ENCODE measurements at places on chromosomes 6 and 20. TPM values are rescaled to one million over a fixed set of nuclear protein-coding genes. Genes with fewer than 3 reads are reported as not detected.

Gene FGD2
- 1.9 TPM for polyA plus RNA-seq

Gene KIAA1755
- not detected for polyA plus RNA-seq

Gene MOXD1
- not detected for polyA plus RNA-seq

Gene PSMB9
- 822 TPM for polyA plus RNA-seq

Gene MEI4
- not detected for polyA plus RNA-seq

Gene FOXQ1
- polyA plus RNA-seq: not detected

Gene ZC3H12D
- not detected for polyA plus RNA-seq

Gene TFAP2C
- not detected for polyA plus RNA-seq

Gene SLC17A3
- polyA plus RNA-seq: not detected

Gene RPN2
- 238 TPM for polyA plus RNA-seq

Gene FNDC11
- polyA plus RNA-seq: not detected

Gene BMP7
- polyA plus RNA-seq: not detected

Gene HLA-DPB1
- 353 TPM for polyA plus RNA-seq

Gene LY86
- polyA plus RNA-seq: 26.3 TPM

Gene SCRT2
- not detected for polyA plus RNA-seq

Gene IPCEF1
- polyA plus RNA-seq: 54.3 TPM

Gene RPS6KA2
- 3.4 TPM for polyA plus RNA-seq

Gene HINT3
- 3.7 TPM for polyA plus RNA-seq

Gene MAN1A1
- polyA plus RNA-seq: 64.9 TPM

Gene CALHM6
- polyA plus RNA-seq: 107 TPM

Gene PLCB4
- not detected for polyA plus RNA-seq

Gene PAK5
- polyA plus RNA-seq: not detected

Gene SLC24A3
- polyA plus RNA-seq: not detected

Gene SOBP
- not detected for polyA plus RNA-seq

Gene OR2H2
- not detected for polyA plus RNA-seq

Gene NKX2-2
- not detected for polyA plus RNA-seq

Gene PGBD1
- polyA plus RNA-seq: 1.7 TPM

Gene GGT7
- polyA plus RNA-seq: 0.94 TPM

Gene RNF144B
- polyA plus RNA-seq: 1.1 TPM

Gene HNF4A
- polyA plus RNA-seq: not detected

Gene CLVS2
- not detected for polyA plus RNA-seq

Gene RBM24
- polyA plus RNA-seq: not detected

Gene RAD21L1
- polyA plus RNA-seq: not detected

Gene ASIP
- 0.43 TPM for polyA plus RNA-seq

Gene SEL1L2
- not detected for polyA plus RNA-seq

Gene PYGB
- 39.3 TPM for polyA plus RNA-seq

Gene TMEM217
- 0.32 TPM for polyA plus RNA-seq

Gene TP53TG5
- polyA plus RNA-seq: not detected

Gene PGC
- polyA plus RNA-seq: not detected

Gene SIM1
- not detected for polyA plus RNA-seq

Gene AVP
- polyA plus RNA-seq: not detected

Gene MATN4
- polyA plus RNA-seq: not detected

Data from immature natural killer cell (primary cell).